ENCODE measurements at places on chromosomes 12 and 14. TPM values are rescaled to one million over a fixed set of nuclear protein-coding genes. Genes with fewer than 3 reads are reported as not detected.

GRCh38 chr14:103908580-103908979, 19.7 kb upstream of the TDRD9 start:
- H3K36me3 ChIP-seq, result peaks cover 18% of the 10 kb centered on the region
- no peak overlapping the region for H3K27ac ChIP-seq
- no peaks in the 10 kb centered on the region for H3K27me3 ChIP-seq
- no peak overlapping the region for H3K4me3 ChIP-seq

DNA sequence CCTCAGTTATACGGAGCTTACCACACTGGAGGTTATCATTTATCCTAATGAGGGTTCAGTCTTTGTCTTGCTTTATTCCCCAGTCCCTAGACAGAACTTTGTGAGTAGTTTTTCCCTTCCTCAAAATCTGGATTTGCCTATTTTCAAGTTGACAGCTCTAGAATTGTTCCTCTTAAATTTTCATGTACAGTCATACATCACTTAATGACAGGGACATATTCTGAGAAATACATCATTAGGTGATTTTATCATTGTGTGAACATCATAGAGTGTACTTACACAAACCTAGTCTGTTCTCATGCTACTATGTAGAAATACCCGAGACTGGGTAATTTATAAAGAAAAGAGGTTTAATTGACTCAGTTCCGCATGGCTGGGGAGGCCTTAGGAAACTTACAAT, 3.1 kb downstream of the PRKAB1 start:
- H3K27ac ChIP-seq, result no peak overlapping the region
- H3K27me3 ChIP-seq, result no peaks in the 10 kb centered on the region
- no peak for DNase-seq
- no peak overlapping the region for H3K4me3 ChIP-seq

Gene COX8C
- total RNA-seq, result not detected

DNA sequence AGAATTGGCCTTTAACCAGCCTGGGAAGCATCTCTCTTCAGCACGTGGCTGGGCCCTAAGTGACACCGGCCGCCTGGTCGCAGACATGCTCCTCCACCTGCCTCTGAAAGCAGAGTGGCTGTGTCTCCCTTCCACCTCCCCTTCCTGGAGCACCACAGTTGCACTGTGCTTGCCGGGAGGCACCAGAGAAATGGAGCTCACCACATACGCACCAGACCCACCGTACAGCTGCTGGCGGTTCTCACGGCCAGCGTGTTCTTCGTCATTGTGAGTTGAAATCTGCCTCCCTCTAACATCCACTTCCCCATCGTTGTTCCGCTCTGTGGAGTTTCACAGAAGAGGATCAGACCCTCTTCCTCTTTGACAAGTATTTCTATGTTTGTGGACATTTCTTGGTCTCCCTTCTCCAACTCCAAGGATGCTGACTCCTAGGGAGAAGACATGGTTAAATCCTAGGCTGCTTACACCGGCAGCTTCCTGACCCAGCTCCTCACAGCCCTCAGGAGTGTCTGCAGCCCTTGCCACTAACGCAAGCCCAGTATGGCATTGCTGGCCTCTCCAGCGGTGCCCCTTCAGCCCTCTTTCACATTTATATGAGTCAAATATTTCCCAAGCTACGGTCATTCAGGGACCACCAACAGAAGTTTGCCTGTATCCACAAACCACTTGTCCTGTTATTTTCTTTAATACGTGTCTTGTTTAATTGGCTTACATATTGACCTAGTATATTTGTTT, 11.5 kb upstream of the KRT5 start:
- H3K27ac ChIP-seq, result no peak overlapping the region
- H3K27me3 ChIP-seq, result no peaks in the 10 kb centered on the region
- no peak for DNase-seq
- H3K4me3 ChIP-seq, result no peak overlapping the region
- H3K36me3 ChIP-seq, result no peaks in the 10 kb centered on the region

Gene MTHFD1
- 103 TPM for total RNA-seq

Gene DHRS4L2
- 15.4 TPM for total RNA-seq

DNA sequence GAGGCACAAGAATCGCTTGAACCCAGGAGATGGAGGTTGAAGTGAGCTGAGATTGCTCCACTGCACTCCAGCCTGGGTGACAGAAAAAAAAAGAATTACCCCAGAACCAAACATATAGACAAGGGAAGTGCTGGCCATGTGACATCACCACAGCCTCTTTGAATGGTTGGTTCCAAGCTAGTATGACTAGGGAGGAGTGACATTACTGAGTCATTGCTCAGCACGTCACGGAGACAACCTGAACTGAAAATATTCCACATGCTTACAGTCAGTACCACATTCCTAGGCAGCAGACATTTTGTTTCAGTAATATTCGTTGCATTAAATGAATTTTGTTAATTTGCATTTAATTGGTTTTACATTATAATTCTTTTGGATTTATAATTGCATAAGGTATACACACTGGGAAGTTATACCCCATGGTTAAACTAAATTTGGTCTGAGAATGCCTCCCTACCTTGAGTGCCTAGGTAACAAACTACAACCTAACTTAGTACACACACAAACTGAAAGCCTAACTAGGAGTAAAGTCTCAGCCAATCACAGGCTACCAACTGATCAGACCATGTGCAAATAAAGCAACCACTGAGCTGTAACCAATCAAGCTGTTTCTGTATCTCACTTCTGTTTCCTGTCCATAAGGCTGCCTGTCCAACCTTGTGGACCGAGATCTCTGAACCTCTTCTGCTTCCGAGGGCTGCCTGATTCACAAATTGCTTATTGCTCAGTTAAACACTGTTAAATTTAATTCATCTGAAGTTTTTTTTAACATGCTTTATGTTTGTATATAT, 164.4 kb downstream of the CAND1 start:
- no peak for DNase-seq
- no peaks in the 10 kb centered on the region for H3K27me3 ChIP-seq
- H3K4me1 ChIP-seq, result no peaks in the 10 kb centered on the region
- H3K27ac ChIP-seq, result no peak overlapping the region

GRCh38 chr12:61414470-61414869, 845.7 kb upstream of the USP15 start:
- H3K4me1 ChIP-seq, result no peaks in the 10 kb centered on the region
- DNase-seq, result no peak
- H3K27me3 ChIP-seq, result no peaks in the 10 kb centered on the region
- H3K27ac ChIP-seq, result no peak overlapping the region
- H3K4me3 ChIP-seq, result no peak overlapping the region
- H3K36me3 ChIP-seq, result no peaks in the 10 kb centered on the region

DNA sequence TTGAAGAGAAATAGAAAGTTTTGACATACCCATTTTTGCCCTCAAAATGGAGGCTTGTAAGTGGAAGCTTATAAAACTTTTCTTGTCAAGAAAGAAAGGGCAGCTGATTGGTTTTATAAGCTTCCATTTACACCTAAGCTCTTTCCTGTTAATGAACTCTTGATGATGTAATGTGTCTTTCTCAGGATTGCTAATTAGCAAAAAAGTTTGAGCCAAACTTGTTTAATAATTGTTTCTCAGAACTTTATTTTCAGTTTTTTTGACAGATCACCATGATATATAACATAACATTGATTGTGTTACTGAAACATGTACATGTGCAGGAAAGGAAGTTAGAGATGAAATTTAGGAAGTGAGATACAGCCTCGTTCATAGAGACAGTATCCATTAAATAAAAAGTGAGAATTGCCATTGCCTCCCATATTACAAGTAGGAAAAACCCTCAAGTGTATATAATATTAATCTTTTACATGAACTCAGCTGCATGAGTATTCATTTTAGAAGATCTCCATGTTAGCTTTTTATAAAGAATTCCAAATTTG, 26.8 kb downstream of the RIC8B start:
- peaks cover 11% of the 10 kb centered on the region for H3K36me3 ChIP-seq
- DNase-seq, result no peak
- no peak overlapping the region for H3K27ac ChIP-seq
- no peak overlapping the region for H3K4me3 ChIP-seq

DNA sequence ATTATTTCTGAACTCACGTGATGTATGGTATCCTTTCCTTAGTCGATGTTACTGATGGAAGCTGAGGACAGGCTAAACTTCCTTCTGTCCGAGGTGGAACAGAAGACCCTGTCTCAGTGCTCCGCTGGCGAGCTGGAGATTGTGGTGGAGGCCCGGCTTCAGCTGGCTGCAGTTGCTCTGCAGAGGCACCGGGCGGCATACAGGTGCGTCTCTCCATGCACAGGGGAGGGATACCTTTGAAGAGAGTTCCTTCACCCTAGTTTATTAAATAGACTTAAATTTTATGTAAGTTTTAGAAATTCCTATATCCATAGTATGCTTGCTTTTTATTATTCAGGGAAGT, 186.7 kb upstream of the NEDD1 start:
- H3K4me3 ChIP-seq, result no peak overlapping the region
- H3K4me1 ChIP-seq, result no peaks in the 10 kb centered on the region
- no peak overlapping the region for H3K27ac ChIP-seq
- H3K36me3 ChIP-seq, result no peaks in the 10 kb centered on the region

DNA sequence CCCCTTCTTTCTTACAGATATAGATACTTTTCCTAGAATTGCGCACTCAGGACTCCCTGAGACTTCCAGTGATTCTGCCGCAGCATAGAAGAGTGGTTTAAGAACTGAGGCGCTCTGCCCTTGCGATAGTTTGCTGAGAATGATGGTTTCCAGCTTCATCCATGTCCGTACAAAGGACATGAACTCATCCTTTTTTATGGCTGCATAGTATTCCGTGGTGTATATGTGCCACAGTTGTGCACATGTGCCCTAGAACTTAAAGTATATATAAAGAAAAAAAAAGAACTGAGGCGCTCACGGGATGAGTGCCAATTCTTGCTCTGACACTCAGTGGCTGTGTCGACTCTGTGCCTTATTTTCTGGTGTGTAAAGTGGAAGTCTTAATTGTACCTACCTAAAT, 1.4 kb upstream of the CPM start:
- H3K27ac ChIP-seq, result no peak overlapping the region
- peaks cover 43% of the 10 kb centered on the region for H3K27me3 ChIP-seq
- no peak overlapping the region for H3K4me3 ChIP-seq
- H3K4me1 ChIP-seq, result no peaks in the 10 kb centered on the region

Measured in endodermal cell (in vitro differentiated cells).